ENCODE measurements at places on chromosomes 12 and 14.

- DNase-seq = no peak
These were observed 604 bp downstream of the HCFC2 start for GRCh38 chr12:104064842-104065427.

DNA sequence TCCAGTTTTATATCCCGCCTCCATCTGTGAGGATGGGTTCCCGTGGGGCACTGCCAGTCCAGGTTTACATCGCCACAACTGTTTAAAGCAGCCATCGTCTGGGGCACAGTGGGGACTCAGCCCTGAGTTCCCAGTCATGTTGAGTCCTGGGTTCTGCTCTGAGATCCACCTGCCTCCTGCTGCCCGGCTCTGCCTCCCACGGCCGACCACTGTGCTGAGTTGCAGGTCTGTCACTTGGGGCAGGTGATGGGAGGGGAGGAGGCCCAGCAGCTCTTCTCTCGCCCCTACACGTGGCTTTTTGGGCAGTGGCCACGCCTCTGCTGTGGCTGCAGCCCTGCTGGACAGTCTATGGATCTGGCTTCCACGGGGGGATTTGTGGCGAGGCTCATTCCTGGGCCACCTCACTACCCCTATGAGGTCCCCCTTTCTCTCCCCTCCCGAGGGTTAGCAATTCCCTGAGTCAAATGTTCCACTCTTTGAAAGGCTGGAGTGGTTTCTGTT is 143.0 kb downstream of the ADGRD1 start:
- no peak for DNase-seq

DNA sequence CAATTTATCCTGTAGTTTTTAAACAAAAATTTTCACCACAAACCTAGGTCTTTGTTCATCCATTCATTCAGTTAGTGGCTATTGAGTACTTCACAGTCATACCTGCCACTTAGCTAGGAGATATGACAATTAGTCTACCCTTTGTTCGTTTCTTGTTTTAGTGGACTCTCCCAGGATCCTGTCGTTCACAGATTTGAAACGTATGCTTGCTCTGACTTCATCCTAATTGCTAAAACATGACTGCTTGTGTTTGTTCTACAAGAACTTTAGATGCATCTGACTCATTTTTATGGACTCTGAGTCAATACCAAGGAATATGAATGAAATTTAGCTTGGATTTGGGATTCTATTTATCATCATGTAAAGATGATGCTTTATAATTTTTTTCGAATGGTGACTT is 69.5 kb downstream of the TBC1D30 start:
- DNase-seq = no peak

GRCh38 chr12:112327209-112327938 is 54.9 kb downstream of the HECTD4 start:
- DNase-seq = no peak

GRCh38 chr14:91159182-91159581 is 45.3 kb downstream of the DGLUCY start:
- no peak for DNase-seq

DNA sequence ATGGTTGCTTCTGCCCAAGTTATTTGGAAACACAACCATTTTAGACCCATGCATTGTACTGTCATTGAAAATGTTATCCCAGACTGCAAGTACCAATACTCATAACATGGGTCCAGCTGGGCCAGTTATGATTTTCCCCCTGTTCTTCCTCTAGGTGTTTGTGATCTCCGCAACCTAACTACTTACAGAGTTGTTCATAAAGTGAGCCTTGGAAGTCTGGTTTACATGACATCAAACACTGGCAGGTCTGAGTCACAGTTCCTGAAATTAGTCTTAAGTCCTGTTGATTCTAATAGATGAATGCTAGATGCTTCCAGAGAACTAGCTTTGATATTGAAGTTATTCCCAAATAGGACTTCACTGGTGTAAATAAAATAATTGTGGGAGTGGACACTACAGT is 487.0 kb downstream of the MED13L start:
- no peak for DNase-seq

DNA sequence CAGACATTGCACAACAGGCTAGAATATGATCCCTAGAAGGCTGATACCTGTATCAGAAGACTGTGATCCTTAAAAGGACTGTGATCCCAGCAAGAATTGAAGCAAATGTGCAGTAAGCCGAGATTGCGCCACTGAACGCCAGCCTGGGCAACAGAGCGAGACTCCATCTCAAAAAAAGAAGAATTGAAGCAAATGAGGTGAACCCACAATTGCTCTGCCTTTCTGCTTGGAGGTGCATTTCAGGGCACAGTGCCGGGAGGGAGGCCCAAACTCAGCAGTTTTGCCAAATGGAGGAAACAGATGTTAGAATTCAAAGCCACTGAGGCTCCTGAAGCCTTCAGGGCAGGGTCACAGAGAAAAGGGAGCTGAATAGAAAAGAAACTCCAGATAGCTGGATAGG is 61.1 kb upstream of the COCH start:
- DNase-seq = no peak

DNA sequence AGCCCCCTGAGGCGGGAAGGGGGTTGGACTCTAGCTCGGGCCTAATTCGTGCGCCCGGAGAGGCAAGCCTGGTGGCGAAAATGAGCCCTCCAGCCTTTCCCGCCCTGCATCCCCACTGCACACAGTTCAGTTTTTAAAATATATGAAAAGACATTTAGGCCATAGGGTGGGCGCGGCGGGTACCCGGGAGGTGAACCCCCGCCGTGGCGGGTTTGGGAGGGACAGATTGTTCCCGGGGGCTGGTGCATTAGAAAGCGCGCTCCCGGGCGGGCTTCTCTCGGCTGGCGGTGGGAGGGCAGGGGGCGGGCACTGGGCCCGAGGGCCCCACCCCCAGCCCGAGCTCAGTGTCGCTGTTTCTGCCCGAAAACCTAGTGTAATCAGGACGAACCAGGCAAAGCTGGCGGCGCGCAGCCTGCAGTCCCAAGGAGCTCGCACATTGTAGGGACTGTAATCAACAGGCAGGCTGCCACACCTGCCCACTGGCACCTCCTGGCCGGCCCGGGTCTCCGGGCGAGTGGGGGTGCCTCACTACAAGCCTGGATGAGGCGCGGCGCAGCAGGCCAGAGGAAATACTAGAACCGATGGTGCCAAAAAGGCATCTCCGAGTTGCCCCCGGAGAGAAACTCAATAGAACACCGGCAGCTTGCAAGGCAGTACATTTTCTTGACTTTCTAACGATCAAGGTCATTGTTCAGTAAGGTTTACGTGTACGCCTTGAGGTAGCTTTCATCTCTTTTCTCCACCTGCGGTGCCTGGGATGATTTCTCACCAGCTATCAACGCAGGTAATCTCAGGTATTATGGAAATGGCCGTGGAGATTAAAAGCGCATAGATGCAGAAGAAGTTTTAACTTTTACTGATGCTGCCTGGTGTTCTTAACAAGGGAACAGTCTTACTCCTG is 764 bp upstream of the SPTB start:
- no peak for DNase-seq

DNA sequence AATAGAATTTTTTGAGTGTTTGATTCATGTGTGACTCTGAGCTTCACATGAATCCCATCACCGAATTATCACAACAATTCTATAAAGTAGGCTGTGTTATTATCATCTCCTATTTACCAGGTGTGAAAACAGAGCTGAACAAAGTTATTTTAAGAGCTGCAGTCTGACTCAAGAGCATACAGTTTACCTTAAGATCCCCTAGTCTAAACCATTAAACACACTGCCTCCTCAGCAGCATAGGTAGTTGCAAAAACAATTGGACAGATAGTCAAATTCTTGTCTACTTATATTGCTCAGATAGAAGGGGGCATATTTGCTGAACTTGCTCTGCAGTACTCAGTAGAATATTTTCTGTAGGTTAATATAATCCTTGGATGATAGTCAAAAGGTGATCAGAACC is 219.8 kb upstream of the ATP2B1 start:
- DNase-seq = no peak

DNA sequence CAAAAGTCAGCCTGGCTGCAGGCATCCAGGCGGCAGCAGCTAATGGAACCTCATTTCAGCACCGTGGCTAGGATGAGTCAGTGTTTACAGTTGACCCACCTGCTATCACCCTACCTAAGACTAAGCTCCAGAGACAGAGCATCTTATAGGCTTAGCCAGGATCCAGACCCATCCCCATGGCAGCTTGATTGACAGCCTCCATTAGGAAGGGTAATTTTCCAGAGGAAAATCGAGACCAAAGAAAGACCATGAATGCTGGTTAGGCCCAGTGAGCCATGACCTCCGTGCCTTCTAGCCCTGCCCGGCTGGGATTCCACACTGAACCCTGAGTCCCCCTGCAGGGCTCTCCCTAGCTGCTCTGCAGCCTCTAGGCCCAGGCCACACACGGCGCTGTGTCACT is 38.7 kb downstream of the TUNAR start:
- DNase-seq = no peak

- DNase-seq = peak; percentile 45
These were observed at the start of gene GPD1 for GRCh38 chr12:50103767-50104321. Gene GPD1 (plus strand): TSS chr12:50104008. CDS start chr12:50104051, 43 bp downstream.

DNA sequence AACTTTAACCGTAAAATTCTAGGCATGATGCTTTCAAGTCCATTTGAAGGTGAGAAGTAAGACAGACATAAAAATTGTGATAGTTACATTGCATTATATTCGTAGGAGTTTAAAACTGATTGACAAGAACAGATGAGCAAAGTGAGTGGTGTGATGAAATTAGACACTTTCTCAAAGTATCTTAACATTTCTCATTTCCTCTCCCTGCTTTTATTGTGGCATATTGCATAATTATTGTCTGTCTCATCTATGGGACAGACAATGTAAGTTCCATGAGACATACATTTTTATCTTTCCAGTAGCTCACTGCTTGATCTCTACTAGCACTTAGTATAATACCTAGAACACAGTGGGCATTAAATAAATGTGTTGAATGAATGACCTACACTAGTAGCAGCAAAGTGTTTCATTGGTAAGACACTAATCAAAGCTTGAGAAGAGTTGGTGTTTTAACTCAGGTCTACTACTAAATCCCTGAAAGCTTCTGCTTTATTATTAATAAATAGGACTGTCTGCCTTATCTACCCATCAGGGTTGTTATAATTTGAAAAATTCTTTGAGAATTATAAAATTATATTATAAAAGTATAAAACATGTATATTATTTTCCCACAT is 19.0 kb downstream of the A2M start:
- no peak for DNase-seq

- DNase-seq = no peak
These were observed 9.1 kb downstream of the C12orf76 start for GRCh38 chr12:110039085-110039807.

DNA sequence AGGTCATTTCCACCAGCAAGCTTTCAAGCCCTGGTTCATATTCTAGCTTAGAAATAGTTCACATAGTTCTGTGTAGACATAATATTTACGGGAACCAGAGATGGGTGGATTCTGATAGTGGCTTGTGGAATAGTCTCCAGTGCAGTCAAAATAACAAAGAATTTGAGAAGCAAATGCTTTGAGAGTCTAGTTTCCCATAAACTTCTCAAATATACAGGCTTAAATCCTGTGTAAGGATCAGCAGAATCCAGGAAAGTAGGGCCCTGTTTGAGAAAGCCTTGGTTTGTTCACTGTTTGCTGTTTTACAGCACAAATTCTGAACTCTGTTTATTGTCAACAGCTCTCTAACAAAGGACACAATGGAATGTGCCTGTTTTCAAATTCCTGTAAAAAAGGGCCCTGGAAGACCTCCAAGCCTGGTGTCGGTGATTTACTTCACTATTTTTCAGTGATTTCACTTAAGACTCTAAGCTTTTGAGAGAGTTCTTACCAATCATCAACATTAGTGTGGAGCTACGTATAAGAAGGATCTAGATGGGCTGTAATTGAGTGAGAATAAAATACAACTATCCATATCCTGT is 11.4 kb upstream of the FOS start:
- DNase-seq = no peak

GRCh38 chr14:78701246-78701645 is 531.1 kb downstream of the NRXN3 start:
- DNase-seq = no peak

DNA sequence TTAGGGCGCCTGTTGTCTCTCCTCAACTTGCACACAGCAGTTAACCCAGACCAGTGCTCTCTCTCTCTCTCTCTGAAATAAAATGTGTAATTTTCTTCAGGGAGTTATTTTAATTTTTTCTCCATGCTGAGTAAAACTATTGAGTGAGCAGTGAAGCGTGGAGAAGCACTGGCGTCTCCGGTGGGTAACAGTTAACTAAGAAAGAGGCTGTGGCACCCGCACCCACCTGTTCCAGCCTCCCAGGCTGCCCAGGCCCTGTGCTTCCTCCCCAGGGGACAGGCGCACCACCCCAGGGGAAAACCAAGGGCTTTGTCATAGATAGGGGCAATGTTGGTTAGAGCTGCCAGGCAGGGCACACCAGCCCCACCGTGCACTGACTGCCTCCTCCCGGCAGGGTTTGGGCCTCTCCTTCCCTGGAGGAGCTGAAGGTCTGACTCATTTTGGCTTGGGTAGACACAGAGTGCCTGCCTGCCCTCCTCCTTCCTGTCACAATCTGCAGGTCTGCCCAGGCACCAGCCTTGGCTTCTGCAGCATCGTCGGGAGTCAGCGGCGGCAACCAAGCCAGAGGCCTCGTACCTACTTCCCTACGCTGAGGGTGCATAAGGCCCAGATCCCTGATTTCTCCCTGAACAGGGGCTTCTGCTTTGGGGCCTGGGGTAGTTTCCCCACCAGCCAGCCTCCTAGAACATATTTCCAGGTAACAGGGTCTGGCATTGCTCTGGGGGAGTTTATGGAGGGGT is 3.9 kb downstream of the HOXC5 start:
- DNase-seq = no peak

- peak; percentile 19 for DNase-seq
These were observed 74.6 kb downstream of the GLRX5 start for GRCh38 chr14:95609398-95609990.

GRCh38 chr12:128829861-128830504 is 6.2 kb upstream of the SLC15A4 start:
- no peak for DNase-seq

- DNase-seq = no peak
These were observed 905 bp upstream of the CIPC start for GRCh38 chr14:77097006-77097699.

- DNase-seq = no peak
These were observed 11.4 kb downstream of the INF2 start for GRCh38 chr14:104700747-104701217.

- no peak for DNase-seq
These were observed 1.2 kb upstream of the NEK9 start for GRCh38 chr14:75127903-75128595.

DNA sequence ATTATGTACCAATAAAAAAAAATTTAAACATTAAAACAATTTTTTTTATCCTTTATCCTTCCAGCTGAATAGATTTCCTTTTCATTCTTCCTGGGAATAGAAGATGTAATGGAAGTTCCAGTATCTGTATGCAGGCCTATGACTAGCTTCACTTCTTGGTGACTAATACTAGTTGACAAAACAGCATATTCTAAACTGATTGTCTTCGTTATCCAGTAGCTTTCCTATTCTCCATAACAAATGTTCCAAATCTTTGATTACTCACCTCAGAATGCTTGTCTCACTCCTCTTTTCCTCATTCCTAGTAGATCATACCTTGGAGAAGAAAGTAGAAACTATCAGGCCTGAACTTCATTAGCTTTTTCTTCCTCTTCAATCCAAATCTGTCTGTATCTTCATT is 70.7 kb downstream of the PLEKHA5 start:
- DNase-seq = no peak
